OCI-LY7 (cell line): ENCODE measurements at places on chromosomes 13 and 19. TPM values are rescaled to one million over a fixed set of nuclear protein-coding genes. Genes with fewer than 3 reads are reported as not detected.
A peak's percentile ranks its signal among the peaks of the same experiment; 100 is the strongest.

- peak; percentile 66 for DNase-seq
Observed at GRCh38 chr13:27997904-27998522, 9.5 kb upstream of the URAD start.

DNA sequence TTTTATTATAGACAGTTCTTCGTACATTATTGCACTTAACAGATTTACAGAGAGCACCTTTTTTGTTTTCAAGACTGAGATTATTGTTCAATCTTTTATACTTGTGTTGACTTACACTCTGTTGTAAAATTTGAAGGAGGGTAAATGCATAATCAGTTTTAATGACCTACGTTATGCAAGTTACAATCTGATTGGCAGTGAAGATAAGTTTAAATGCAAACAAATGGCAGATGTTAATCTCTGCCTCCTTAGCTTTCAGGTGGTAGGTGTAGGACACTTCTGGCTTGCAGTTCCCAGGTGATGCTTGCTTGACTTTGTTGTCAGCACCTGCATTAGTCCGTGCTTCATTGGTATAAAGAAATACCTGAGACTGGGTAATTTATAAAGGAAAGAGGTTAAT, 424.9 kb downstream of the FGF9 start:
- no peak for DNase-seq

DNA sequence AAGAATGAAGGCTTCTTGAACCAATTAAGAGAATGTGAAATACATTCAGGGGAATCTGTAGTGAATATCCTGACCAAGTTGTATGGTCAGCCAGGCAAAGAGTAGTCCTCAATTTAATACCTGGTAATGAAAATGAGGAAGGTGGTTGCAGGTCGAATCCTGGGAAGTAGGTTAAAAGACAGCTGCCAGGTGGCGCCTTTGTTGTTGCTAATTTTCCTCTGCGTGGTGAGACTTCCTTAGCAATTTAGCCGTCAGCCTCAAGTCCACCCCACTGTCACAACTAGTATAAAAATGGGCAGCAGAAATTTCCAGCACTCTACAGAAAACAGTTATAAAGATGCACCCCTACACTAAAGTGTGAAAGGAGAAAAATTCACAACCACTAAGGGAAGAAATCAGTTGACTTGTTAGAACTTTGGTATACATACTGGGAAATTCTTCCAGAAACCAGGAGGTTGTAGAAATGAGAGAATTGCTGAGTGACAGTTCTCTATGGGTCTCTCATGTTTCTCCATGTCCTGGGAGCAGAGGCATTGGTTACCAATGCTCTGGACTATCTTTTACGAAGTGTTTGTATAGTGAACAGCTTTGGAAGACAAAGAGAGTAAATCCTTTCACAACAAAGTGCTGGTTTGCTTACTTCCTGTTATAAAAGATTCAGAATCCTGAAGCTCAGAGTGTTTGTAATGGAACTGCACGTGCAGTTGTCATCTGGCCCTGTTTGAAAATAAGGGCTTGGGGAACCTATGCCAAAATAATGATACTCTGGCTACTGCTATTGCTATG, 235.9 kb downstream of the NHLRC3 start:
- DNase-seq = peak; percentile 47

DNA sequence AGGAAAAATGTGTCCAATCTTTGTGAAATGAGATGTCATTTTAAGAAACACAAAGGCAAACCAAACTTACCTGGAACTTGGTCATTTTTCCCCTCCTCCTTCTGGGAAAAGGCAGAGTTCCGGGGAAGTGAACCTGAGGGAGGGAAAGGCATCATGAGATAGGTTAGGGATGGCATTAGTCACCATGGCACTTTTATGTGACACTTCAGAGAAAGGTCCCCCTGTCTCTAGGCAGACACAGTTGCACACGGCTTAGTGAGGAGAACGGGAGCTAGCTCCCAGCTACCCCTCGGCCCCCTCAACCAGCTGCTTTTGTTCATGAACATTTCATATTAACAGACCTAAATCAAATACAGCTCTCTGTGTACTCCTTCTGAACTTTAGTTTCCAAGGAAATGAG, 1.5 kb downstream of the ZNF235 start:
- no peak for DNase-seq

DNA sequence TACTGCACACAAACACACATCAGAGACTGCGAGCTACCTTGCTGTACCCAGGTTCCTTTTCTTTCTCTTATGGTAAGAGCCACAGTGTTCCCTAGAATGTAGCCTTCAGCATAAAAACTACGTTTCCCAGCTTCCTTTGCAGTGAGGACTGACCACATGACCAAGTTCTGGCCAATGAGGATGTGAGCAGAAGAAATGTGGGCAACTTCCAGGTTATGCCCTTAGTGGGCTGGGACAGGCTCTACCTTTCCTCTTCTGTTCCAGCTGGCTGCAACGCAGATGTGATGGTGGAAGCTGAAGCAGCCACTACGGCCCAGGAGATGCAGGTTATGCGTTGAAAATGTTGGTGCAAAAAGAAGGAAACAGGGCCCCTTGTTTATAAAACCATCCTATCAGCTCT, 27.5 kb downstream of the VRK3 start:
- peak; percentile 68 for DNase-seq

DNA sequence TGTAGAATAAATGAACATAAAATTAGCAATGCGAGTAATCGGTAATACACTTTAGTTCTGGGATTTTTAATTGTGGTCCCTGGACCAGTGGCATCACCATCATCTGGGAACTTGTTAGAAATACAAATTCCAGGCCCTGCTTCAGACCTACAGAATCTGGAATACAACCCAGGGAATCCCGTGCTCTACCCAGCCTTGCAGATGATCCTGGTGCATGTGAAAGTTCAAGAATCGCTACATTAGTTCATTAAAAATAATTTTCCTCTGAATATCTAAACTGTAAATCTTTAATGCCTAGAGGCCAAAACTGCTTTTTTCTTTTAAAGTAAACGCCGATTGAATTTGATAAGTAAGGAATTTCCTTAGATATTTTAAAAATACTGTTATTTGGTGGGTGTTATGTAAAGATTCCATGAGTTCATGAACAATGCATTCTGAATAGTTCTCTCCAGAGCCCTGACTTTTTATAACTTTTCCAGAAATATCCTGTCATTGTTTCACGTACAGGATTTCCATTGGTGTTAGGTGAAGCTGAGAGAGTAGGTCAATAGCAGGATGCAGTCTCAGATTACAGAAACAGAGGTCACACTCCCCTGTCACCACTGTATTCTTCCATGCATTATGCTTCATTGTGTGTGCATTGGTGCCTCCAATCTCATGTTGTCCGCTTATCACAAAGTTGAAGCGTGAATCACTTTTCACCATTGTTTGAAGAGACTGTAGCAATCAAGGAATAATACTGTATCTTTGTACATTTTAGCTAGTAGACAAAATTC, 596.5 kb upstream of the KLF12 start:
- no peak for DNase-seq

GRCh38 chr19:42271045-42271419, 2.0 kb downstream of the CIC start:
- DNase-seq = no peak

GRCh38 chr13:49030213-49030612, 54.5 kb downstream of the FNDC3A start:
- DNase-seq = no peak

GRCh38 chr13:34914416-34914815, 27.7 kb upstream of the NBEA start:
- DNase-seq = no peak

DNA sequence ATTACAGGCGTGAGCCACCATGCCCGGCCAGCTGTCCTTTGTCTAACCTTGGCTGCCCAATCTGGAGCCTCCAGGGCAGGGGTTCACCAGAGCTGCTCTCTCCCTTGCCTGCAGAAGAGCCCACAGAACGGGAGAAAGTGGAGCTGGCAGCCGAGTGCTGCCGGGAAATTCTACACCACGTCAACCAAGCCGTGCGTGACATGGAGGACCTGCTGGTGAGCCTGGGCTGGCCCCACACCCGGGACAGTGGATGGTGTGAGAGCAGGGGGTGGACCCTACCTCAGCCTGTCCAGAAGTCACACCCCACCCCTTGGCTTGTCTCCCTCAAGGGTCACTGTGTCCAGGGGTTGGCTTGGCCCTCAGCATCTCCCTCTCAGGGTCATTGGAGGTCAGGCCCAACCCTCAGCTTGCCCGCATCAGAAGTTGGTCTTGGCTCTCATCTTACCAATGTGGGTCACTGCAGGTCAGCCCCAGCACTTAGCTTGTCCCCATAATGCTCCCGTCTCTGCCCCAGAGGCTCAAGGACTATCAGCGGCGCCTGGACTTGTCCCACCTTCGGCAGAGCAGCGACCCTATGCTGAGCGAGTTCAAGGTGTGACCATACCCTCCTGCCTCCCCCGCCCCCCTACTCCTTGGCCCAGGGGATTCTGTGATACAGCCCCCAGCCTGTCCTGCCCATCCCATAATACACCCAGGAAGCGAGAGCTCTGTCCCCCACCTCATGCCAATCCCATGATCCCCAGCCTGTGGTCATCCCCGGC, 20.4 kb downstream of the ARHGEF1 start:
- DNase-seq = no peak

DNA sequence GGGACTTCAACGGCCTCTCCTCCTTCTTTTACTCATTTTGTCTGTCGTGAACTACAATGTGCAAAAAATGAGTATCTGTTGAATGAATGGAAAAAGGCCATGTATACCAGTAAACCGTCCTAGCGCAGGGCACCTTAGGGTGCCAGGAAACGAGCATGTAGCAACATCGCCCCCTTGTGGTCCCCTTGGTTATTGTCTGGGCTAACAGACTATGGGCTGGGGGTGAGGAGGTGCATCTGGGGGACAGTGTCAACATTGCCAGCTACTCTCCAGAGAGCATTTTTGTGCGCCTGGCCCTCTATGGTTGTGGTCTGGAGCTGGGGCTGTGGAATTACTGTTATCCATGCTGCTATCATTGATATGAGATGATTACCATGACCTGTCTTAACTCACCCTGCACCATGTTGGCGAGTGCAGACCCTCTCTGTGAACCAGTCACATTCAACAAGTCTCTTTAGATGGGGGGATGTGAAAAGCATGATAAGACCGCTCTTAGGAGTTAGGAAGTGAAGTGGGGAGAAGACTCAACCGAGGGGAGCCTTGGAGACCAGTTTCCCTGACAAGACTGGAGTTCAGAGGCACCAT, 22.8 kb upstream of the SIGLEC11 start:
- DNase-seq = peak; percentile 79

DNA sequence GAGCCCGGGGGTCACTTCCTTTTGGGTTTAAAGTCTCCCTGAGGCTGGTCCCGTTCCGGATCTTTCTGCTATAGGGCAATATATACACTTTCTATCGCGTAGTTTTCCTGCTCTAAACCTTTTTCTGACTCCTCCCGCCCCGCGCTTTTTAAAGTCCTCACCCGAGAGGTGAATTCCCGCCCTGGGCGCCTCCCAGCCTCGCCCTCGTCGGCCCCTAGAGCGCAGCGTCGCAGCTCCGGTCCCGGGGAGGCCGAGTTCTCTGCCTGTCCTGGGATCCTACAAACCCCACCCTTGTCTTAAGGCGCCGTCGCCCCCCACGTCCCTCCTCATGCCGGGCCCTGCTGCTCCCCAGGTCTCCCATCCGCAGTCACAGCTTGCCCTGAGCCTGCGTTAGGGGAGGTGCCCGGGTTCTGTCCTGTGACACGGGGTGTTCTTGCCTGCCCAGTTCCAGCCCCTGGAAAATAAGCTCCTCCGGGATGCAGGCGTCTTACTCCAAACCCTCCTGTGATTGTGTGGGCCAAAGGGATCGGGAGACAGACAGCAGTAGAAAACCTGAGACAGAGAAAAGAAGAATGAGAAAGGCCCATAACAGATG, 491 bp downstream of the ZNF525 start:
- no peak for DNase-seq

- DNase-seq = no peak
Observed at GRCh38 chr19:44817725-44818465, 9.0 kb downstream of the BCAM start.

- DNase-seq = no peak
Observed at GRCh38 chr13:50466456-50466855, 377.0 kb downstream of the DLEU7 start.

DNA sequence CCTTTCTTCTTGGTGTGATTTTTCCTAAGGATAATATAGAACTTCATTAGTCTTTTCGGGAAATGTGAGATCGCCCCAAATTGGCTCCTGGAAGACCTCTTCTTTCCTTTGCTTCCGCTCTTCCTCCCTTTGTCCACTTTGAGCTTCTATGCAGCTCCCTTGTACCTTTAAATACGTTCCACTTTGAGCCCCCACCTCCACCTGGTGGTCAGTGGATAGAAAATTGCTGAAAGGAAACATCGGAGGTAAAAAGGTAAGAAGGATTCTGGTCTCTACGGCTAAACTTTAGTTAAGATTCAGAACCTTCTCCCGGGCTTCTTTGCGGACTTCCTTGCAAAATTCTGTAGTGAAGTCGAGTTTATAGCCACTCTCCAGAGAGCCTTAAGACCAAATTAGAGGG, 55.0 kb upstream of the TM9SF2 start:
- DNase-seq = no peak

- no peak for DNase-seq
Observed at GRCh38 chr19:18629166-18630088, 7.4 kb upstream of the KLHL26 start.

GRCh38 chr19:31139871-31140505, 209.2 kb downstream of the TSHZ3 start:
- DNase-seq = no peak

DNA sequence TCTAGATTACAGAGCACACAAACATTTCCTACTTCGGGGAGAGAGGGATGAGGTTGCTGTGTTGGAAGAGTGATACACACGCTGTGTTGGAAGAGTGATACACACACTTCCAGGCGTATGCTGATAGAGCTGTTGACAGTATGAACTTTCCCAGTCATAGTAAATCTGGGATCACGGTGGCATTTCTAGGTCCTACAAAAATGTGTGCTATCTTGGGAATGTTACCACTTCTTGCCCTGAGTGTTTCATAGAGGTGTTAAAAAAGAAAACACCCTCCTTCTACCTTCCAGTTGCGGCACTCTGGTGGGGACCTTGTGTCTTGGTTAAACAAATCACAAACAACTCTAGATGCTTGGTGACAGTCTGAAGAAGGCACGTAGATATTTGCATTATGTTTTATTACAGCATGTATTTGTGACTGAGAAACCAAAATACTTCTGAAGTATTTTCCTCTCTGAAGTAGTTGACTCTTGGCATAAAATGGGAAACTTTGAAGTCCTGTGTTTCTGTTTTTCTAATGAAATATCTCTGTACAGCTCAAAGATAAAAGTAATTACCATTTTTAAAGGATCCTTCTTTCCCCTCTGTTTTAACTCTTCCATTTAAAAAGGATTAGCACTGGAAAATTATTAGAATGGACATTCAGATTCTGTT, 52.5 kb downstream of the ARHGAP35 start:
- no peak for DNase-seq

Gene FARP1
- not detected in 2 replicates for total RNA-seq

Gene LMTK3
- total RNA-seq = 9.7 and 11.5 TPM in 2 replicates

Gene ITGBL1
- total RNA-seq = not detected in 2 replicates

Gene ZFP14
- 6.2 and 7.9 TPM in 2 replicates for total RNA-seq

Gene CATSPERD
- total RNA-seq = 0.26 TPM in 1 of 2 replicates, not detected in the other

Gene NDUFA7
- 103 and 106 TPM in 2 replicates for total RNA-seq

Gene PABPC3
- total RNA-seq = 0.39 and 0.49 TPM in 2 replicates

Gene NMRK2
- not detected in 2 replicates for total RNA-seq
